ENCODE measurements at places on chromosomes 7 and 10.

DNA sequence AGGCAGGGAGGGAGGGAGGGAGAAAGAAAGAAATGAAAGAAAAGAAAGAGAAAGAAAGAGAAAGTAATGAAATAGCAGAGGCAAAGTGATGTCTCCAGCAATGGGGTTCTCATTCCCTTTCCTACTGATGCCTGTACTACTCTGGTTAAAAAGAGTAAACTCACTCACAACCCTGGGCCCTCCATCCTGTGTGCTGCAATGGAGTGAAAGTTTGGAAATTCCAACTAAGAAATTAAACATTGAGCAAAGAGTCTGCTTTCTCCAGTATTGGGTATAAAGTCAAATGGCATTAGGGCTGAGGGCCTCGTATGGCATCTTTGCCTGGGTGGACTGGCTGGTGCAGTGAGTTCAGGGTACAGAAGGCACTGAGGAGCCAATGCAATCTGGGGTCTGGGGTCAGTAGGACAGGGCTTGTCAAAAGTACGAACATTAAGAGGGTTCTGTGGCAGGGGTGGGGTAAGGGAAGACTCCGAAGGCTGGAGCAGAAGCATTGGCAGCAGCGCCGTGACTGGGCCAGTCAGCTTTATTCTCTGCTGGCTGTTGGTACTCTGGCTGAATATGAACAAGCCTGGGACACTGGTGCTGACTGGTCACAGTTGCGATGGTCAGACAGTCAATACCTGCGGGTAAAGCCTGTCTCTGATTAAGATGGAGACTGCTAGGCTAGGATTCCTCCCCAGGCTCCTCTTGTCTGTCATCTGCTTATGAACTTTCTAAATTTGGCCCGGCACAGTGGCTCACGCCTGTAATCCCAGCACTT lies 24.1 kb upstream of the TNS3 start:
- no peak for DNase-seq

DNA sequence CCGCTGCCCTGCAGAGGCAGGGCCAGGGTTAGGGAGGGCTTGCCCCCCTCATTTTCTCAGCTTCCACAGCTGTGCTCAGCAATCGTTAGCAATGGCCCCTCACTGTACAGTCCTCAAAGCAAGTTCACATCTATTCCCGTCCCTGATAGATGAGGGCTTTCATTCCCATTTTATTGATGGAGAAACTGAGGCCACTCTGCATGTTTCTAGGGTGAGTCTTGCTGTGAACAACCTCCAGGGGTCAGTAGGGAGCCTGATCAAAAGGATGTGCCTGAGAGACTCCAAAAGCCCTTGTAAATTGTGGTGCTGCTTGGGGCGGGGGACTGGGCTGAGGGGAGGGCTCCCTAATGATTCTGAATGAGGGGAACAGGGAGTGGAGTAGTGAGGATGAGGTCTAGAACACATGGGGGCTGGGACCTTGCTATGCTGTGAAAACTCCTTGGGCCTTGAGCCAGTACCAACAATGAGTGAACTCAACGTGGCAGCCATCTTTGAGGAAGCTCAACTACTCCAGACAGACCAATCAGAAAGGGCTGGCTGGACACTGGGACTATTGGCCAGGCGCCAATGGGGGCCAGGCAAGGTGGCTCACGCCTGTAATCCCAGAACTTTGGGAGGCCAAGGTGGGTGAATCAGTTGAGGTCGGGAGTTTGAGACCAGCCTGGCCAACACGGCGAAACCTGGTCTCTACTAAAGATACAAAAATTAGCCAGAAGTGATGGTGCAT lies 6.7 kb upstream of the GRIFIN start:
- no peak for DNase-seq

GRCh38 chr7:77833136-77833535 lies 34.6 kb downstream of the PHTF2 start:
- no peak for DNase-seq

GRCh38 chr7:139682136-139683013 lies 95.4 kb downstream of the HIPK2 start:
- DNase-seq, result no peak

- DNase-seq, result no peak
Observed at GRCh38 chr7:44291733-44292419, 33.5 kb downstream of the CAMK2B start.

- DNase-seq, result no peak
Observed at GRCh38 chr10:103546401-103546800, 52.9 kb downstream of the NEURL1 start.

- no peak for DNase-seq
Observed at GRCh38 chr7:136064081-136064480, 86.9 kb upstream of the MTPN start.

GRCh38 chr10:42488416-42488815 lies 150.0 kb downstream of the ZNF33B start:
- DNase-seq, result no peak

DNA sequence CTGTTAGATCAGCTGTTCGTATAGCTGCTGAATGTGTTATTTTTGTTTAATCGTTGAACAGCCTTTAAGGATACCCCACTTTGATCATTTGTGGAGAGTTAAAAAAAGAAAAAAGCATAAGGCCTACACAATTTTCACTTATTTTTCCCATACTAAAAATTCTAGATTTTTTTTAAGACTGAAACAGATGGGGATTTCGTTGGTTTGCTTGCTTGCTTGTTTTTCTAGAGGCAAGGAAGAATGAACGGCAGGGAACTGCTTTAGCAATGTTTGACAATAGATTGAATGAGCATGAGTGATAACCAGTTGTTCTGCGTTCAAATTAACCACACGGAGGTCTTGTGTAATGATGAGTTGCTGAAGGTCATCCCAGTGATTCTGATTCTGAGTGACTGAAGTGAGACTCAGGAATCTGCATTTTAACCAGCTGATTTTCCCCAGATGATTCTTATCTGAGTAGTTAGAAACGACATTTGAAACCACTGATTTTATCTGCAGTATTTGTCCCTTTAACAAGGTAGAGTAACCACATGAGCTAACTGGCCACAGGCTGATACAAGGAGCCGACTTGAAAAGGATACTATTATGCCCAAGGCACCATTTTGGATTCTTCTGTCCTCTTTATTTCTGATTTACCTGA lies 85.9 kb downstream of the GPR37 start:
- no peak for DNase-seq

DNA sequence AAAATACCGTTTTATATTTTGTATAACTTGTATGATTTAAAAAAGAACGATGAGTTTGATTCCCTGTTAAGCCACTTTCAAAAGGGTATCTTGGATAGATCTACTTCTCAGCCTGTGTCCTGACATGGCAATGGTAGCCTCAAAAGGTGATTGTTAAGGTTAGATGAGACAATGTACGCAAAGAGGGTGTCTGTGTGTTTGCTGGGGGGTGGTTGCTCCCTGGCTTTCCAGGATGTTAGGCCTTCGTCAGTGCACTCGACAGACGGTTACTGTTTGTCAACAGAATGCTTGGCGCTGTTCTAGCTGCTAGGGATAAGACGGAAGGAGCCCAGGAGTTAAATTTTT lies 90.3 kb downstream of the NEURL1 start:
- no peak for DNase-seq

DNA sequence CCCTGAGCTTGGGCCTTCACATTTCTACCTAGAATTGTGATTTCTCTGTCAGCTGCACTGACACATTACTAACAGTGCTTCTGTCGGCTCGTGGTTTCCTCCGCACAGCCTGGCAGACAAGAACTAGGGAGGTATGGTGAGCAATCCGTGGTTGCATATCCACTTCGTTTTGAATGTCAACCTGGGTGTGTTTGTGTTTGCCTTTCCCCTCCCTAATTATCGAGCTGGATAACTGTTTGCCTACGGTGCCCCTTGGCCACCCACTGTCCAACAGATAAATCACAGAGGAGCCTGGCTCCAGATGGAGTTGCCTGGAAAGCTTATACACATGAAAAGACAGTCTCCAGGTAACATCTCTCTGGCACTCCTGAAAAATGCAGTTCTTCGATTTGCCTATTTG lies 228.8 kb downstream of the TRIL start:
- DNase-seq, result no peak

- DNase-seq, result no peak
Observed at GRCh38 chr7:129902788-129903422, 49.9 kb downstream of the UBE2H start.

GRCh38 chr7:195010-195829 lies 2.8 kb downstream of the FAM20C start:
- no peak for DNase-seq

DNA sequence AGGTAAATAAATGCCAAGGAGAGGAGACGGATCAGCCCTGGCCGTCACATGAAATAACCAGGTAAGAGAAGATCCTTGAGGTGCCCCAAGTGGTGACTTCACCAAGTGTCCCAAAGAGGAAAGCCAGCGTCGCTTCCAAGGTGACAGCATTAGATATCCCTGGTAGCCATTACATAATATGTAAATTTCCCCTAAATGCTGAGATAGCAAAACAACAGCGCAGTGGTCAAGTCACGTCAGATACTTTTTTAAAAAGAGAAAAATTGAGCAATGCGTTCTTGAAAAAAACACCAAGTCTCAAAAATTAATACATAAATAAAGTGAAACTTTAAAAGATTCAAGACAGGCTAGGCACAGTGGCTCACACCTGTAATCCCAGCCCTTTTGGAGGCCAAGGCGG lies 100.2 kb downstream of the HTR5A start:
- no peak for DNase-seq

DNA sequence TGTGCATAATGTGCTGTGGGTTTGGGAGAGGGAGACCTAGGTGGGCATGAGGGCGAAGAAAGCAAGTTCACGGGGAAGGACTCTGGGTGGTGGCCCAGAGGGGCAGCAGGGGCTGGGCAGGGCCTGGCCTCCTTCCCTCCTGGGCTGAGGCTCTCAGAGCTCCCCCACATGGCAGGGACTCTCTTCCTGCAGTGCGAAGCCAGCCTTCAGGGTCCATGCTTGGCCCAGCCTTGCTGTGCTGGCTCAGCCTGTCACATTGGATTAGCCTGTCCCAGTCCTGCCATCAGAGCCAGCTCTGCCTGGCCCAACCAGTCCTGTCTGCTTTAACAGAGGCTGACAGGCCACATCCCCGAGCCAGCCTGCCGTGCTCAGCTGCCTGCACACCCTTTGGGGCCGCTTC lies 20.4 kb upstream of the ZNF488 start:
- no peak for DNase-seq

- no peak for DNase-seq
Observed at GRCh38 chr10:87079106-87079836, 15.4 kb downstream of the GLUD1 start.

DNA sequence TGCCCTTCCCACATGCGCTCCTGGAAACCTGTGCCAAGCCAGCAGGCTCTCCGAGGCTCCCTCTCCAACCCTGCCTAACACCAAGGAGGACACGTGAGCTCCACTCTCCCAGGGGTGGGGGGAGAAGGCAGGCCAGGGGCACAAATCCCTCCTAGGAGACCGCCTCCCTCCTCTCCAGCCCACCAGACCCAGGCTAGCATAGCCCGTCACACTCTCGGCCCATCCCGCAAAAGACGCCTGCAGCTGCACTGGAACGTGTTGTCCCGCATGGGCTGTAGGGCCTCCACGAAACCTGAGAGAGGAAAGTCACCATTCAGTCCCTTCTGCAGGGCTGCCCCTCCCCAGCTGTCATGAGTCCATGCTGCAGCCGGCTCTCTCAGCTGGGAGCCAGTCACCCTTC lies 126.3 kb downstream of the MAD1L1 start:
- no peak for DNase-seq

DNA sequence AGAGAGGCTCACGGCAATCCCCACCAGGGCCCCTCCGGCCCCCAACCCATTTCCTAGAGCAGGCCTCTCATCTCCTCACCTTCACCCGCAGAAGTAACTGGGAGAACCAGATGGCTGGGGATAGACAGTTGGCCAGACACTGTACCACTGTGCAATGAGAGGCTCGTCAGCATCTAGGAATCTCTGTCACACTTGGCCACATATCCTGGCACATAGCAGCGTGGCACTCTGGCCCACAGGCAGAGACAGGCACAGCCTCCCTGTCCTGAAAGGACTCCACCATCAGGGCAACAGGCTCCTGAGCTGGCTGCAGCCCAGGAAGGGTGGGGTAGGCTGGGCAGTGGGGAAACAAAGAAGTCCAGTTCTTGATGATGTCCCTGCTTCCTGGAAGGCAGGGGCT lies 45.8 kb downstream of the C10orf143 start:
- DNase-seq, result no peak

GRCh38 chr7:15248514-15248913 lies 313.3 kb downstream of the AGMO start:
- DNase-seq, result no peak

DNA sequence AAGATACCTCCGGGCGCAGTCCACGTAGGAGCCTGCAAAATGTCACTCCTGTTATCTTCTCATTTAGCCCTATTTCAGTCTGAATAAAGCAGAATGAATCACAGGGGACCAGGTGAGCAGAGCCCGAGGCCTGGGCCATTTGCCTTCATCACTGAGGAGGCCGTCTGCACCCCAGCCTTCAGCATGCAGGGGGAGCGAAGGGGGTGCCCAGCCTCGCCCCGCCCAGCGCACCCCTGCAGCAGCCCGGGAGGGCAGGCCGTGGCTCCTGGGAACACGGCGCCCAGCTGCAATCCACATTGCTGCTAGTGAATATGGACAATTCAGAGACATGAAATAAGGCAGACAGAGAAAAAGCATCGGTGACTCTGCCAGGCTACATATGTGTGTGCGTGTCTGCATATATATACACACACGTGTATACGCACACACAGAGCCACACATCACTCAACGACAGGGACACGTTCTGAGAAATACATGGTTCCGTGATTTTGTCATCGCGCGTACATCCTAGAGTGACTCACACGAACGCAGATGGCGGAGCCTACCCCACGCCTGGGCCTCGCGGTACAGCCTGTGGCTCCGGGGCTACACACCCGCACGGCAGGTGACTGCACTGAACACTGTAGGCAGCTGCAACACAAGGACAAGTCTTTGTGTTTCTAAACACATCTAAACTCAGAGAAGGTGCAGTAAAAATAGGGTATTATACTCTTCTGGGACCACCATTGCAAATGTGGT lies 15.2 kb upstream of the ELFN1 start:
- DNase-seq, result no peak

- DNase-seq, result no peak
Observed at GRCh38 chr7:137935884-137936508, 65.9 kb downstream of the CREB3L2 start.

DNA sequence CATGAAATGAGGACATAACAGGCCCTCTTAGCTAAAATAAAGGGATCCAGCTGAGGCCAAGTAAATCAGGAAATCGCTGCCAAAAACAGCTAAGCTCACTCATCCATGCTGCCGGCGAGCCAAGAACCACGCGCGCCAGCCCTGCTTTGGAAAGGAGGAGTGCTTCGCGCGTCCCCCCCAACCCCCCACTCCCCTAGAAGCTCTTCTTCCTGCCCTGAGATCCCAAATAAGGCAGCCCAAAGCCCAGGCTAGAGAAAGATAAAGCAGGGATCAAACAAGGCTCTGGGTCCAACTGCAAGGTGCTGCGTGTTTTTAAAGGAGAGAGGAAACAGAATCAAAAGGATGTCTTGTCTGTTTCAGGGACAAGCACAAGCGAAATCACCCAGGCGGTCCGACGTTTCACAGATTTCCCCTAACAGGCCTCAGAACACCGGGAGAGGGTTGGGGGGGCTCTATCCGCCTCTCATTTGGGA lies 168.3 kb upstream of the AUTS2 start:
- no peak for DNase-seq
